ENCODE measurements at places on chromosomes 3 and 15.

DNA sequence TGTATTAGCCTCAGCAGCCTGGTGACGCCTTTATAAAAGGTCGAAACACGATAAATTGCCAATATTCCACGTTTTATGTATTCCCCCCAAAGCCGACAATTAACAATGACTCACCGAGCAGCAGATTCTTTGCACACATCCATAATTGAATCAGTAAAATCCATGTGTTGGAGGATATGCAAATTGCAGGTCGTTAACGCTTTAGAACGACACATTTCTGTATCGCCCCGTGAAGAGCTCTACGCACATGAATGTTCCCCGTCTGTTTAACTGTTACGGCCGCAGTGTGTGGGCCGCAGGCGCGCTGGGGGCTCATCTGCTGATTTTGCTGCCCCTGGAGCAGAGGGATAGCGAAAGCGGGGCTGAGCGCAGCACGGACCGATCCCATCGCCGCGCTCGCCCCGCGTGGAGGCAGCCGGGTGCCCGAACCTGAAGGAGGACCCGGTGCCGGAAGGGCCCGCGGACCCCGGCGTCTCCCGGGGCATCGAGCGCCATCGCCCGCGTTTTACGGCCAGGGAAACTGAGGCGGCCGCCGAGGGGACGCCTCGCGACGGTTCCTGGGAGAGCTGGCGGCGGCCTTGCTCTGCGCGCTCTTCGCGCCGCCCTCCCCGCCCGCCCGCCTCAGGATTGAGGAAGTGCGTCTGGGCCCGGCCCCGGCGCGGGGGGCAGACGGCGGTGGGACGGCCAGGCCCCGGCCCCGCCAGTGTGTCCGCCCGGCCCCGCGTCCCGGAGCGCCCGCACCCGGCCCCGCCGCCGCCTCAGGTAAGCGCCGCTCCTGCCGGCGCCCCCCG, at the start of gene LRRK1:
Gene LRRK1 (plus strand): TSS at position 668 of the 791 bp plus-strand sequence. CDS start 5,276 bp downstream, outside the sequence.
- DNase-seq = no peak

GRCh38 chr15:26260517-26261133, 397.5 kb upstream of the ATP10A start:
- DNase-seq = no peak

GRCh38 chr15:63225381-63225780, 36.0 kb downstream of the RAB8B start:
- no peak for DNase-seq

- peak; percentile 4 for DNase-seq
These were observed 121.1 kb downstream of the OXSM start for GRCh38 chr3:25910997-25911396.

DNA sequence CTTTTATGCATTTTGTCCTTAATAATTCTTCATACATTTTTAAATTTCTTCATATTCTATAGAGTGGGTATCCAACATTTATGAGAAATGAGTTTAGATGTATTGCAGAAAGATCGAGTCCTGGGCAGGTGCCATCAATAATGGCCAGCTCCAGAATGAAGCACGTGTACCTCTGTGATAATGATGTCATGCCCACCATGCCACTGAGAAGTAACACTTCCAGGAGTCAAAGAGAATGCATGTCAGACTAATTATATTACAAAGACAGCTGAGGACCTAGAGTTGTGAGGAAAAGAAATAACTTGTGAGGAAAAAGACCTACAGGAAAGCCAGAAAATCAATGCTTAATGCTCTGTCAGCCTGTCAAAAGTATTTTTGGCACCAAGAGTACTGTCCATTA, 157.4 kb upstream of the P2RY1 start:
- DNase-seq = no peak

- DNase-seq = no peak
These were observed 6.4 kb upstream of the TBC1D21 start for GRCh38 chr15:73866881-73867410.

DNA sequence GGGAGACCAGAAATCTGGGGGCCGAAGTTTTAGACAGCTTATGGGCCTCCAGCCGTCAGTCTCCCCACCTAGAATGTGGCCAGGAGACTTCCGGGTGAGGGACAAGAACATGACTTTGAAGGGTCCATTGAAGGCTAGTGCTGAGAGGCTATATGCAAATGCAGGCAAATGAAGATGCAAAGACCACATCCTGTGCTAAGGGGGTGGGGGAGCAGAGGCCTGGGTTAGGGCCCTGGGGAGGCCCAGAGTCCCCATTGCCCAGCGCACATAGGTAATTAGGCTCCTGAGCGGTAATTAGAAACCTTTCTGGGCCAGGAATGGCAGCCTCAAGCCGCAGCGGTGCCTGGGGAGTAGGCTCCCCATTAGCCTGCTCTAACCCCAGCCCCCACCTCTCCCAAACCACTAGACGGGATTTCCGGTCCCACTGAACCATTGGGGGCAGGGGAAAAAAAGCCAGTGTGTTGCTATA, 6.8 kb downstream of the CSK start:
- peak; percentile 50 for DNase-seq

All from effector CD4-positive, alpha-beta T cell (primary cell).